Activated CD4-positive, alpha-beta T cell treated with anti-CD3 and anti-CD28 coated beads, Interleukin-2, amount 50 U/mL, for 16 hours (primary cell): ENCODE measurements at places on chromosomes 1 and 21.

- DNase-seq: no peak
Observed at GRCh38 chr1:242530761-242531160, 6.3 kb upstream of the PLD5 start.

- DNase-seq: no peak
Observed at GRCh38 chr1:34266127-34266951, 89.6 kb downstream of the C1orf94 start.

- DNase-seq: no peak
Observed at GRCh38 chr1:197987294-197987693, 70.1 kb downstream of the LHX9 start.

- DNase-seq: no peak
Observed at GRCh38 chr1:59731591-59731990, 83.2 kb upstream of the HOOK1 start.

- DNase-seq: no peak
Observed at GRCh38 chr1:199466961-199467360, 560.5 kb upstream of the NR5A2 start.

- DNase-seq: no peak
Observed at GRCh38 chr1:43134068-43134467, 38.0 kb downstream of the EBNA1BP2 start.

GRCh38 chr1:202199040-202199889 lies 5.7 kb downstream of the LGR6 start:
- DNase-seq: no peak

- peak; percentile 95 for DNase-seq
Observed at GRCh38 chr21:35048706-35049617, at the start of gene RUNX1. TSS of gene RUNX1 (minus strand) at chr21:35049302.

- no peak for DNase-seq
Observed at GRCh38 chr1:56180520-56181190, 398.7 kb downstream of the PLPP3 start.

DNA sequence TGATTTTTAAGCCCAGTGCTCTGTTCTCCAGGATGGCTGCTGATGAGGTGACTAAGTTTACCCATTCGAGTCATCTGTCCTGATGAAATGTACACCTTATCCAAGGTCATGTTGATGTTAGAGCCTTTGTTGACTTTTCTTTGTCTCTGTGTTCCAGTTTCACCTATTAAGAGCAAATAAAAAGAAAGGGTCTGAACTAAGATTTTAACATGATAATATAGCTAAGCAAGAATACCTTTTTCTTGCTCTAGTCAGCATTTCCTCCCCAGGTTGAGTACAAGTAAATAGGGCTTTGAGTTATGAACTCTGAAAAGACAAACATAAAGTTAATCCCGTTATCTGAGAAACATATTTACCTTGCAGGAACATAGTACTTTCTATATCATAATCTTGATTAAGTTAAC lies 52.1 kb upstream of the GPR88 start:
- DNase-seq: no peak

GRCh38 chr1:230966358-230966873 lies 12.2 kb downstream of the TTC13 start:
- DNase-seq: no peak

DNA sequence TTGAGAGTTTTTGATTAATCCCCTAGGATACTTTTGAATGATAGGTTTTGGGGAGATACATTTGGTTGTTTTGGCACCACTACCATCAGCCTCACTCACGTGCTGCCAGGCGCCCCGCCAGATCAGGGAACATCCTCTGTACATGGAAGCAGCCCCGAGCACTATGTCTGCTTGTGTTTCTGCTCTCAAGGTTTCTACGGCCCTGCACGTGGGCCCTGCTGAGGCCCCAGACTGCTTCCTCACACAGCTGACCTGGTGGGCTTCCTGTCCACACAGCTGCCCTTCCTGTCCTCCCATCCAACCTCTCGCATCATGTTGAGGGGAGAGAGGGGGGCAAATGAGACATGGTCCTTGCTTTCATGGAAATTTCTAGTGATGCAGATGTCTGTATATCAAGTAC lies 20.0 kb downstream of the ADARB1 start:
- DNase-seq: no peak

GRCh38 chr21:16540966-16541727 lies 811.4 kb downstream of the USP25 start:
- DNase-seq: no peak

GRCh38 chr21:38930853-38931252 lies 125.1 kb downstream of the ETS2 start:
- no peak for DNase-seq

- no peak for DNase-seq
Observed at GRCh38 chr1:43958351-43959255, 11.2 kb upstream of the DPH2 start.

DNA sequence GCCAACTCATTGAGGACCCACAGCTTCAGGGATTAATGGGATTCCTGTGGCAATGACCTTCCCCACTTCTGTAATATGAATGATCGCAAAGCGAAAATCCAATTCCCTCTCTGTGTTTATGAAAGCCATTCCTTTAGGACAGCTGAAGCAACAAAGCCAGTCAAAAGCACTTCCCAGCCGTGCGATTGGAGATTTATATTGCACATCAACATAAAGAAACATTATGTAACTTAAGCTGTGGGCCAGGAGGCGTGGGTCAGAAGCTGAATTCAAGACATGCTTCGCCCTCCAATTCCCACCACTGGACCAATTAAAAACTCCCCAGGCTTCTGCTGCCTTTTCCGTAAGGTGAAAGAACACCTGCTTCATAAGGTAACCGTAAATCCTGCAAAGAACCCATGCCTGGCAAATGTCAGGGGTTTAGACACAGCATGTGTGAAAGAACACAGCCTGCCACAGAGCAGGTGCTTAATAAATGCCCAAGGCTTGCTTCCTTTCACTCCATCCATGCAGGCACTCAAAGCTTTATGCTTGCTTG lies 138.9 kb upstream of the SOD1 start:
- DNase-seq: no peak

DNA sequence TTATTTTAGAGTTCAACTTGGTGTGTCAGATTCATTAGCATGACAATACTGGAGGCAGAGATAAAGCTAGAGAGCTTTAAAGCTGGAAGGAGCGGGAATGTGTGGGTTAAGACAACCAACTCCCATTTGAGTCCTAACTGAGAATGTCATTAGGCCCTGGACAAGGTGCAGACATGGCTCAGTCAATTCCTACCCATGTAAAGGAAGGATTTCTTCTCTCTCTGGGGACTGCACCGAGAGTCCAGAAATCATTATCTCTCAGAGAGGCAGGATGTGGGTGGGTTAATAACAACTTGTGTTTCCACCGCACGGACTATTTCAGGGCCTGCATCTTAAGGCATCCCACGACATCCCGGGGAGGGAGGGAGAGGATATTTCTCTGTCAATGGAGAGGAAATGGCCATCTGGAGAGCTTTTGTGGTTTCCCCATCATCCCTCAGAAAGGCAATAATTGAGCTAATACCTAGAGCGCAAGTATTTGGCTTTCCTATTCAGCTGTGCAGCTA lies 46.7 kb upstream of the SARS1 start:
- no peak for DNase-seq

DNA sequence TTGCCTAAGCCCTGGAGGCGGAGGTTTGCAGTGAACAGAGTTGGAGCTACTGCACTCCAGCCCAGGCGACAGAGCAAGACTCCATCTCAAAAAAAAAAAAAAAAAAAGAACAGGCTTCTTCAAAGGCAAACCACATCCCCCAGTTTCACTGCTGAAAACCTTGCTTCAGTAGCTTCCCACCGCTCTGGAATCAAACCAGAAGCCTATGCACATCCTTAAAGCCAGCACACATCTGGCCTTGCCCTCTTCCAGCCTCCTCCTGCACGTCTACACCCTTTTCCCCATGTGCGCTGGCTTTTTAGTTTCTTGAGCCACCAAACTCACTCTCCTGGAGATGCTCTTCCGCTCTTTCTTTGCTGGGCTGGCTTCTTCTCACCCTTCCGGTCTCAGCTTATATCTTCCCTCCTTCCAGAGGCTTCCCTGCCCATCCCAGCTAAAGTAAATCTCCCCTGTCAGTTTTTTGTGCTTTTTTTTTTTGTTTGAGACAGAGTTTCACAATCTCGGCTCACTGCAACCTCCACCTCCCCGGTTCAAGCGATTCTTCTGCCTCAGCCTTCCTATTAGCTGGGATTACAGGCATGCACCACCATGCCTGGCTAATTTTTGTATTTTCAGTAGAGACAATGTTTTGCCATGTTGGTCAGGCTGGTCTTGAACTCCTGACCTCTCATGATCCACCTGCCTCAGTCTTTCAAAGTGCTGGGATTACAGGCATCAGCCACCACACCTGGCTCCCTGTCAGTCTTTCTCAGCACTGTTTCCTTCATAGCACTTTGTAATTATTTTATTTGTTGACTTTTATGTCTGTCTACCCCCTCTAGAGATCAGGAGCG lies 42.0 kb upstream of the ID3 start:
- DNase-seq: no peak

- DNase-seq: no peak
Observed at GRCh38 chr1:160494620-160495019, 28.4 kb downstream of the SLAMF6 start.

- no peak for DNase-seq
Observed at GRCh38 chr1:43912607-43913006, 21.0 kb upstream of the ARTN start.

- DNase-seq: no peak
Observed at GRCh38 chr1:53370369-53370961, 42.6 kb upstream of the LRP8 start.

DNA sequence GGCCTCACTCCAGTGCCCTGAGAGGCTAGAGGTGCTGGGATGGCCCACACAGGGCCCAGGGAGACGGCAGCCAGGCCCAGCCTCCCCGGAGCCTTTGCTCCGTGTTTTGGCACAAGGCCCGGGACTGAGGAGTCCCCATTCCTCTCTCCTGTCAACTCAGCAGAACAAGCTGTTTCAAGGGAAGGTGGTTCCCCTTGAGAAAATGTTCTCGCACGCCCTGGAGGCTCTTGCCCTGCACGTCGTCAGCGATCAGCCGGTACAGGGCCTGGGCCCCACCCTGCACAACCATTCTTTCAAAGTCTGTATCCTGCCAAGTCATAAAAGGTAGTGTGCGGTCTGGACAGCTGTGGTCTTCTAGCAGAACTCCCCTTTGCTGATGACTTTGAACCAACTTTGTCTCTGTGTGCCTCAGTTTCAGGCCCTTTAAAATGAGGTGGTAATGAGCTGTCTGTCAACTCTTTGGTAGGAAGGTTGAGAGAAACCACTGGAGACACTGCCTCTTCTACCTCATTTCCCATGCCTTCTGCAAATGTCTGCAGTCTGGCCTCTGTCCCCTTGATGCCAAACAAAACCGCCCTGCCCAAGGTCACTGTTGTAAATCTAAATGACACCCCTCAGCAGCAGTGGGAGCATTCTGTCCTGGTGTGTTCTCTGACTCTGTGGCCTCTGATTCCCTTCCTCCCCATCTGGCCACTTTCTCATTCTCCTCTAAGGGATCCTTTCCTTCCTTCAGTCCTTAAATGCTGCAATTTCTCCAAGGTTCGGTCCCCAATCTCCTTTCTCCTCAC lies 138.6 kb upstream of the JUN start:
- peak; percentile 51 for DNase-seq

DNA sequence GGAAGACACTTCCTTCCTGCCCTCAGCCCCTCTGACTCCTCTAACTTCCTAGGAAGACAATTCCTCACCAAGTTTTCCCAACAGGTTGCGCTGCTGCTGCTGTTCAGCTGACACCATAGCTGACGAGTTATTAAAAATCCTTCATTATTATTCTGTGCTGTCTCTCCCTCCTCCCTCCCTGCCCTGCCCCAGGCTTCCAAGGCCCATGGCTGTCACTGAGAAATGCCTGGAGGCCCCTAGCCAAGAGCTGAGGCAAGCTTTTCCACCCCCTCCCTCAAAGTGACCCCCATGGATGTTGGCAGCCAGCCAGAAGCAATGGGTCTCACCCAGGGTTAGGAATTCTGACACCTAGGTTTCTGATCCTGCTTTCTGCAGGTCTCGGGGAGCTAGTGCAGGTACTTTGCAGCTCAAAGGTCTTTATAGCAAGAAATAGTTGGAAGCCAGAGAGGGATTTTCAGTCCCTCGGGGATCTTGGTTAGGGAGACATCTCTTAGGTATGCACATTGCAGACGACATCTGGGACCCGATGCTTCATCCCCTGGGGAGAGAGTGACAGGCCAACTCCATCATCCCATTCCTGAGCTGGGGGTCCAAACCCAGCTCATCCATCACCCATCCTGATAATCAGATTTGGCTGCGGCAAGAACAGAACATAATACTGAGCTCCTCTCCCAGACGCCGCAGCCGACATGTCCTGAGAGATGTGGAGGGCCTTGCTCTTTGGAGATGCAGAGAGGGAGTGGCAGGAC lies 65.0 kb downstream of the KIRREL1 start:
- no peak for DNase-seq

- no peak for DNase-seq
Observed at GRCh38 chr21:41561701-41562100, 53.7 kb upstream of the TMPRSS2 start.
